Fibroblast of mammary gland (primary cell): ENCODE measurements at places on chromosomes 3 and 15.

- DNase-seq: no peak
These were observed 65.7 kb downstream of the SHQ1 start for GRCh38 chr3:72782521-72782920.

DNA sequence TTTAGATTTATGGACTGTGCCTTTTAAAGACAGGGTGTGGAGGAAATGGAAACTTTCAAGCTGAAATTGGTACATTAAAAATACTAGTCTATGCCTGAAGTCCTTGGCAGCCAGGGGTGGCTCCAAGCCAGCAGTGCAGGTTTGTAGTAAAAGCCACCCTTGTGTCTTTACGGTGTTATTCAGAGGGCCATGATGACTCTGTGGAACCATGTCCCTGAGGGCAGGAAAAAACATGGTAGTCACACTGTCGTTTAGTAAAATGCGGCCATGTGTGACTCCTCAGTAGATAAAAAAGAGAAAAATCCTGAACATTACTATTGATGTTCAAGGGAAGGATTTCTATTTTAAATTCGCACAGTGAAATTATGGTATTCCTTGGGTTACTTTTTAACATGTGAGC lies 2.7 kb downstream of the FAN1 start:
- DNase-seq: no peak

DNA sequence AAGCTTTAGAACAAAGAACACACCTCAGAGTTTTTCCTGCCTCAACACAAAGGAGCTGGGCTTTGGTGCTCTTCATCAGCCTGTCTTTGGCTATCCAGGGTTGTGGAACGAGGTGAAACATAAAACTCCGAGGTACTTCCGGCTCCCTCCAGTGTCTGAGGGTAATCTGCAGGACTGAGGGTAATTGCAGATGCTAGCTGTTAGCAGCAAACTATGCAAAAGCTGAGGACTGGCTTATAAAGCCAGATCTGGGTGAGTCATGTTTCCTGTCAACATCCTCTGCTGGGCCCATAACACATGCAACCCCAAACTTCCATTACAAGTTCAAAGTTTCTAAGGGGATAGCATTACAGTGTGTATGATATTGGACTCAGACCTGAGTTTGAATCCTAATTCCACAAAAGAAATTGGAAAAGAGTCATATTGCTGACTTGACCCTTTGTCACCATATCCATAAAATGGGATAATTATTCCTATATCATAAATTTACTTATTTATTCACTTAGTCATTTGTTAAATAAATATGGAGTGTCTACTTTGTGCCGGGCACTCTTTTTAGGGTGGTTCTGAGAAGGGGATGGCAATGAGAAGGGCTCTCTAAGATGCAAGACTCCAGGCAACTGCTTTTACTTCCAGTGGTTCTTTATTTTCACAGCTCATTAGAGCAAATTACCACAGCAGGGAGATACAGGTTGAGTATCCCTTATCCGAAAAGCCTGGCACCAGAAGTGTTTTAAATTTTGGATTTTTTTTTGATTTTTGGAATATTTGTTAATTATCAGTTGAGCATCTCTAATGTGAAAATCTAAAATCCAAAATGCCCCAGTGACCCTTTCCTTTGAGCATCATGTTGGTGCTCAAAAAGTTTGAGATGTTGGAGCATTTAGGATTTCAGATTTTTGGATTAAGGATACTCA lies 9.5 kb upstream of the TRIM69 start:
- peak; percentile 96 for DNase-seq

DNA sequence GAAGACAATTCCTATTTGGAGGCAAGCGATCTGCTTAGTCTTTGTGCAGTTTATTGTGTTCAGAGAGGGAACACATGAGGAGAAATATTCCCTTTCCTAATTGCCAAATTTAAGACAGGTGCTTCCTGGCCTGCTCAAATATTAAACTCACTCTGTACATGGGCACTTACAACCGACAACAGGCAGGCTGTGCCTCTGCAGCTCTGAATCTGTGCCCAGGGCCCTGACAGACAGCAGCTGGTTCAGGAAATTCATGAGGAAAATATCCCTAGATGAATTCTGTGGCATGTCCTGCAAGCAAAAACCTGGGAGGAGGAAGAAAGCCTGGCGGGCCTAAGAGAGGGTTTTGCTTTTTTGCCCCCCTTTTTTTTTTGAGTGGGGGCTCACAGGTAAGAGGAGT lies 169.3 kb upstream of the TRIM42 start:
- no peak for DNase-seq

DNA sequence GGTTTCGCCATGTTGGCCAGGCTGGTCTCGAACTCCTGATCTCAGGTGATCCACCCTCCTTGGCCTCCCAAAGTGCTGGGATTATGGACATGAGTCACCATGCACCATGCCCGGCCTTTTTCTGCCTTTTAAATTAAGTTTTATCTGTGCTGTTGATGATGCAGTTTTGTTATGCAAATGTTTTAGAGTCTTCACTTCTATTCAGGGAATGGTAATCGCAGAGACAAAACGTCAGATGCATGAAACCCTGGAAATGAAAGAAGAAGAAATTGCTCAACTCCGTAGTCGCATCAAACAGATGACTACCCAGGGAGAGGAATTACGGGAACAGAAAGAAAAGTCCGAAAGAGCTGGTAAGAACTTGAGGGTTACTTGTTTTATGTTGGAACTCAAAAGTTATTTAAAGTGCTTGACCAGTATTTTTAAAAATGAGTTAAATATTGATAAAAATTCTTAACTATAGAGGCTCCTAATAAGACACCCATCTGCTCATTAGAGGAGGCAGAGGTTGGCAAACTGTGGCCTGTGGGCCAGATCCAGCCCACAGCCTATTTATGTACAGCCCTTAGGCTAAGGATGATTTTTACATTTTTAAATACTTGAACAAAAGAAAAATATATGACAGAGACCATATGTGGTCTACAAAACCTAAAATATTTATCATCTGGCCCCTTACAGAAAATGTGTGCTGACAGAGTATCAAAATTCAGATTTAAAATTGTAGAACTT lies 127.8 kb upstream of the LRRFIP2 start:
- DNase-seq: no peak

DNA sequence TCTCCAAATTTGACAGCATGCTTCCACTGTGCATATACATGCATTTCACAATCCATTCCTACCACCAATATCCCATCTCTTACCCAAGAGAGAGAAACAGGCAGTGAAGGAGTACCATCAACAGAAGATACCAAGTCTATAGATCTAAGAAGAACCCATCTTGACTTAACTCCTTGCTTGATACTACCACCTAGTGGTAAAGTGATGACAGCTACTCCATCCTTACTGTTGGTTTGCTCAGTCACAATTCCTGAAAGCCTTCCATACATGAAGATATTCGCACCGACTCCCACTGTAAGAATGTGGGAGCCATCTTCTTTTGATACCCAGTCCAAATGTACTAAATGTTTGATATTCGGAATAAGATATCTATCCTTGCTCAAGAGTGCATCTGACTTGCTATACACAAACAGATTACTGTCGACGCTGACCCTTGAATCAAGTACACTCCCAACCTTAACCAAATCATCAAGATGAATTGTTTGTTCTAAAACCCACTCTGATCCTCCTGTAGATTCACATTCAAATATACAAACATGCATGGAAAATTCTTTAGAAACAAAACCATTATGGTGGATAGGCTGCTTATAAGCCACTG lies 123.1 kb downstream of the DMXL2 start:
- peak; percentile 61 for DNase-seq

GRCh38 chr3:116920826-116921610 lies 211.4 kb downstream of the TUSC7 start:
- DNase-seq: peak; percentile 13

DNA sequence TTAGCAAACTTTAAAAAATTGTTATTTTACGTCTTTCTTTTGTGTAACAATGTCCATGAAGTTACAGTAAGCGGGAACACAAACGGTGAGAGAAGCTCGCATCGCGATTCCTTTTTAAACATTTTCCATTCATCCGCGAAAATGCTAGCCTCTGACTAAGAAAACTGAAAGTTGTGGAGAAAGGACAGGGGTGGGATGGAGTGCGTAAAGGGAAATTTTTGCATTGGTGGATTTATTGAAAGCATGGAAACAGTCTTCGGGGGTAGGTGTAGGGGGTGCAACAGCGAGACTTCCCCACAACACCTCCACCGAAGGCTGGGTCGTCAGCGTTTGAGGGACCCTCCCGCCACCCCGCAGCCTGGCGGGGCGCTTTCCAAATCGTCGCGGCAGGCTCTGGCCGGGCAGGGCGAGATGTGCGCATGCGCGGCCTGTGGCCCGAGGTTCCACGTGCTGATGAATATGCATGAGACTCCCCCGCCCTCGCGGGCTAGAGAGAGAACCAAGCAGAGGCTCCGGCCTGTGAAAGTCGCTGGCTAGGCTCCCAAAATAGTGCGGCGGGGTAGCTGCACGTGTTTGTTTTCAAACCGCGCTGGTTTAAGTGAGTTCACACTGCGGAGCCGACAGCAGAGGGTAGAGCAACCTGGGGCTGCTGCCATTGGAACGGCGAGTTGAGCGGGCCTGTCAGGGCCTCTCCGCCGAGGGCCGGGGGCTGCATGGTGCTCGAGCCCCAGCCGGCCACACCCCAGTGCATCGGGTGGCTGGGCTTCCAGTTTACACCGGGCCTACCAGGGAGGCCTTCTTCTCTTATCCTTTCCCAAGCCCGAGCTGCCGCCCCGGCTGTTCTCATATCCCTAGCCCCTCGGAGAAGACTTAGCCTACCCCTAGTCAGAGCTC lies 9.9 kb downstream of the ZIC1 start:
- peak; percentile 37 for DNase-seq

- no peak for DNase-seq
These were observed 246.2 kb downstream of the SV2B start for GRCh38 chr15:91346259-91346658.

- DNase-seq: peak; percentile 39
These were observed 246.5 kb downstream of the ROBO1 start for GRCh38 chr3:79521221-79521848.

- no peak for DNase-seq
These were observed 3.0 kb downstream of the ISLR start for GRCh38 chr15:74176262-74177214.

DNA sequence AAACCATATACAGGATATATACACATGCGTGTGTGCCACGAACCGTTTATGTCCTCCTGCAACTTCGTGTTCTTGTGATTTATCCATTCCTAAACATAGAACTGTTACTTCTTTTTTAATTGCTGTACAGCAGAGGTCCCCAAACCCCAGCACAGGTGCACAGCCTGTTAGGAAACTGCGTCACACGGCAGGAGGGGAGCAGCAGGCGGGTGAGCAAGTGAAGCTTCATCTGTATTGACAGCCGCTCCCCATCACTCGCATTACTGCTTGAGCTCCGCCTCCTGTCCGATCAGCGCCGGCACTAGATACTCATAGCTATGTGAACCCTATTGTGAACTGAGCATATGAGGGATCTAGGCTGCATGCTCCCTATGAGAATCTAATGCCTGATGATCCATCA lies 34.9 kb upstream of the NRROS start:
- no peak for DNase-seq

GRCh38 chr3:72171946-72172345 lies 387.0 kb upstream of the PROK2 start:
- DNase-seq: no peak

- no peak for DNase-seq
These were observed 50.1 kb downstream of the KBTBD8 start for GRCh38 chr3:67048067-67048714.

DNA sequence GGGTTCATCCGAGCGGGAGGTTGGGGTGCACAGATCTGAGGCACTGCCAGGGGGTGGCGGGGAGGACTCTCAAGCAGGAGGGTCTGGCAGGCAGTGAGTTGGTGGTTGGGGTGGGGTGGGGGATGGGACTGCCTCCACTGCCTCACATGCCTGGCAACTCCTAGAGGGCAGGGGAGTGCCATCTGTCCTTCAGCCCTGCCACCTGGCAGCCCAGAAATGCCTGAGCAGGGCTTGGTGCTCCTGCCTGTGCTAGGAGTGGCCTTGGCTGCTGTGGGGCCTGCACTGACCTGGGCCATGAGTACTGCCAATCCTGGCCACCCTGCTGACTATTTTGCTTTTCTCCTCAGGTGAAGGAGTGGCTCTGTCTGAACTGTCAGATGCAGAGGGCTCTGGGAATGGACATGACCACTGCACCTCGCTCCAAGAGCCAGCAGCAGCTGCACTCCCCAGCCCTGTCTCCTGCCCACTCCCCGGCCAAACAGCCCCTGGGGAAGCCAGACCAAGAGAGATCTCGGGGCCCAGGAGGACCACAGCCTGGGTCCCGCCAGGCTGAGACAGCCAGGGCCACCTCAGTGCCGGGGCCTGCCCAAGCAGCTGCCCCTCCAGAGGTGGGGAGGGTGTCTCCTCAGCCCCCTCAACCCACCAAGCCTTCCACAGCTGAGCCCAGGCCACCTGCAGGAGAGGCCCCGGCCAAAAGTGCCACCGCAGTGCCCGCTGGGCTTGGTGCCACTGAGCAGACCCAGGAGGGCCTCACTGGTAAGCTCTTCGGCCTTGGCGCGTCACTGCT lies 32.0 kb upstream of the APEH start:
- DNase-seq: no peak

- no peak for DNase-seq
These were observed 5.1 kb downstream of the POLG start for GRCh38 chr15:89329329-89330084.

DNA sequence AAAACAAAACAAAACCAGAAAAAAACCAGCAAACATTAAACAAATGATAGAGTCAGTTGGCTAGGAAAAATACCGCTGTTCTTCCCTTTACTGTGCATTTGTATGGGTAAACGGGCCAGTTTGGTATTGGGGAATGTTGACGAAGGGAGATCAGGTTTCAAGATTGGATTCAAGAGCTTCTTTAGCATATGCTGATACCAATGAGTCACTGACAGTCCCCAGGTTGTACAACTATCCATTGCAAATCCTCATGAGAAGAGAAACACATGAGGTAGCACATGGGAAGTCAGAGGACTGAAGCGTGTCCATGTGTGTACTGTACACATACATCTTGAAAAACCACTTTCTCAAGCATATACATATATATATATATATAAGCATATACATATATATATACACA lies 25.6 kb downstream of the TIGIT start:
- DNase-seq: peak; percentile 73

DNA sequence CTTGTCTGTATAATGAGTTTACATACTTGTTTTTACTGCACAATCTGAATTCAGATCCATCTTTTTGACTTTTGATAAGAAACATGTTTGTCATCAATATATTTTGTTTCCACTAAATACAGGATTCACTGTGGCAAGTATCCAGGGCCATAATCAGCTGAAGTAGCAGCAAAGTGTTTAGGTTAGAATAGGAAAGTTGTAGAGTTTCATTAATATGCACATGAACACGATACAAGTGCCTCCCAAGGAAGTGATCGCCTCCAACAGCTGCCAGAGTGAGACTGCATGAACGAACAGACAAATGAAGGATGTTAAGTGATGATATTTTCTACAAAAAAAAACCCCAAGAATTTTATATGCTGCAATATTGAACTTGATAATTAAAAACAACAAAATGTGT lies 204.3 kb downstream of the TBL1XR1 start:
- DNase-seq: no peak

- DNase-seq: no peak
These were observed 13.6 kb upstream of the RPS17 start for GRCh38 chr15:82553846-82554245.
